ENCODE measurements at places on chromosomes 6 and 20. TPM values are rescaled to one million over a fixed set of nuclear protein-coding genes. Genes with fewer than 3 reads are reported as not detected.

GRCh38 chr20:11234181-11234580 is 560.4 kb upstream of the JAG1 start:
- no peak for ATAC-seq

DNA sequence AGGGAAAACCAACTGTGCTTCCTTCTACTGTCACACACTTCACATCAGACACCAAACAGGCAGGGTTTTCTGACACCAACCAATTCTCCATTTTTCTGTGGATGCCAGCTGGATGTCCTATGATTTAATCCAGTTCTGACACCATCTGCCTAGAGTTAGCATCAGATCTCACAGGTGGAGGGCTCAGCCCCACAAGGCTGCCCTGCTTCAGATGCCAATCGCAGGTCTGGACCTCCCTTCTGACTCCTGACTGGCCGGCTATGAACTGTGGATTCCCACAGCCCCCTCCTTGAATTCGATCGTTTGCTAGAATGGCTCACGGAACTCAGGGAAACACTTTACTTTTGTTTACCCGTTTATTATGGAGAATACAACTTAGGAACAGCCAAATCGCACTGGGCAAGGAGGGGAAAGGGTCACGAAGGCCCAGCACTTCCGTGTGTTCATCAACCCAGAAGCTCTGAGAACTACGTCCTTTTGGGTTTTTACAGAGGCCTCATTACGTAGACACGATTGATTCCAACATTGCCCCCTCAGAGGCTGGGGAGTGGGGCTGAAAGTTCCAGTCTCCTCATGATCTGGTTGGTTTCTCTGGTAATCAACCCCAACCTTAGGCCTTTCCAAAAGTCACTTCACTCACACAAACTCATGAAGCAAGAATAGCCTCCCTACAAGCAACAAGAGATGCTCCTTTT is 25.4 kb upstream of the MAS1 start:
- ATAC-seq = no peak

- ATAC-seq = peak; percentile 40
Measured at GRCh38 chr6:146990821-146991798, 213.1 kb upstream of the STXBP5 start.

GRCh38 chr6:106895703-106896040 is 78.9 kb downstream of the CD24 start:
- ATAC-seq = no peak

DNA sequence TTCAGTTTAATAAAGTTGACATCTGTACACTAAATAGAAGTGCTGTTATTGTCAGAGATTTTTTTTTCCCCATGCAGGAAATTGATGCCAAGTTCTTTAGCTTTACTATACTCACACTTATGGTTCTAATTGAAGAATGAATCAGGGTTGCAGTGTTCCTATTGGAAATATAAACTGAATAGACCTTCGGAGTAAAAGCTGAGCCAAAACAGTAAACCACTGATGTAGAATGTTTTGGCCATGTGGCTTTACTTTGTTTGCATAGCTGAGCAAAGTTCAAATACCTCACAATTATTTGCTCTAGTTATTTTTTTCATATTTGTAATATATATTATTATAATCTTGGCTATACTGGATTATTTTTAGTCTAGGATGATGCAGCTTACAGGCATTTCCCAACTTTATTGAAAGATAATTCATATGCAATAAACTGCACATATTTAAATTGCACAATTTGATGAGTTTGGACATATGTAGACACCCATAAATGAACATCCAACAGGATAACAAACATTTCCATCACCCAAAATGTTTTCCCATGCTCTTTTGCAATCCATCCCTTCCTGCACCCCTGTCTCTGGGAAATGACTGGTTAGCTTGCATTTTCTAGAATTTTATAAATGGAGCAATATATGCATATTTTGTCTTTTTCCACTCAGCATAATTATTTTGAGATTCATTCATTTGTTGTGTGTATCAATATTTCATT is 105.8 kb upstream of the NOX3 start:
- no peak for ATAC-seq

- ATAC-seq = no peak
Measured at GRCh38 chr6:121616406-121616805, 181.0 kb downstream of the GJA1 start.

GRCh38 chr6:133502441-133503335 is 261.5 kb downstream of the EYA4 start:
- ATAC-seq = peak; percentile 54

GRCh38 chr6:118012944-118013343 is 105.9 kb downstream of the SLC35F1 start:
- ATAC-seq = no peak

GRCh38 chr6:143346004-143346403 is 104.5 kb downstream of the ADAT2 start:
- ATAC-seq = no peak

- ATAC-seq = no peak
Measured at GRCh38 chr20:17228624-17229061, 1.8 kb downstream of the PCSK2 start.

GRCh38 chr6:161029195-161029809 is 37.7 kb downstream of the MAP3K4 start:
- ATAC-seq = no peak

DNA sequence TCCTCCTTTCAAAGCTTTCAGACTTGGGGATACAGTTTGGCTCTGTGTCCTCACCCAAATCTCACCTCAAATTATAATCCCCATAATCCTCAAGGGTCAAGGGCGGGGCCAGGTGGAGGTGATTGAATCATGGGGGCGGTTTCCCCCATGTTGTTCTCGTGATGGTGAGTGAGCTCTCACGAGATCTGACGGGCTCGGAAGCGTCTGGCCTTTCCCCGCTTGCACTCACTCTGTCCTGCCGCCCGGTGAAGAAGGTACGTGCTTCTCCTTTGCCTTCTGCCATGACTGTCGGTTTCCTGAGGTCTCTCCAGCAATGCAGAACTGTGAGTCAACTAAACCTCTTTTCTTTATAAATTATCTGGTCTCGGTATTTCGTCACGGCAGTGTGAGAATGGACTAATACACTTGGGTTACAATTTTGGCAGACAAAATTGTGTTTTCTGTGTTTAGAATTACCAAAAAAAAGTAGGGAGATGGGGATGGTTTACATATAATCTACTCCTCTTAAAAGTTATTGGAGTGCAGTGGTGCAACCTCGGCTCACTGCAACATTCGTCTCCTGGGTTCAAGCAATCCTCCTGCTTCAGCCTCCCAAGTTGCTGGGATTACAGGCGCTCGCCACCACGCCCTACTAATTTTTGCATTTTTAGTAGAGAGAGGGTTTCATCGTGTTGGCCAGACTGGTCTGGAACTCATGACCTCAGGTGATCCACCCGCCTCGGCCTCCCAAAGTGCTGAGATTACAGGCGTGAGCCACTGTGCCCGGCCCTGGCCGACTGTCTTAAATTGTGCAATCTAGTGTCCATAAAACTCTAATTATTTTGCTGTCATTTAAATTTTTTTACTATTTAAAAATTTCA is 33.6 kb upstream of the PXDC1 start:
- no peak for ATAC-seq

GRCh38 chr6:50986319-50986718 is 167.6 kb downstream of the TFAP2B start:
- ATAC-seq = no peak

DNA sequence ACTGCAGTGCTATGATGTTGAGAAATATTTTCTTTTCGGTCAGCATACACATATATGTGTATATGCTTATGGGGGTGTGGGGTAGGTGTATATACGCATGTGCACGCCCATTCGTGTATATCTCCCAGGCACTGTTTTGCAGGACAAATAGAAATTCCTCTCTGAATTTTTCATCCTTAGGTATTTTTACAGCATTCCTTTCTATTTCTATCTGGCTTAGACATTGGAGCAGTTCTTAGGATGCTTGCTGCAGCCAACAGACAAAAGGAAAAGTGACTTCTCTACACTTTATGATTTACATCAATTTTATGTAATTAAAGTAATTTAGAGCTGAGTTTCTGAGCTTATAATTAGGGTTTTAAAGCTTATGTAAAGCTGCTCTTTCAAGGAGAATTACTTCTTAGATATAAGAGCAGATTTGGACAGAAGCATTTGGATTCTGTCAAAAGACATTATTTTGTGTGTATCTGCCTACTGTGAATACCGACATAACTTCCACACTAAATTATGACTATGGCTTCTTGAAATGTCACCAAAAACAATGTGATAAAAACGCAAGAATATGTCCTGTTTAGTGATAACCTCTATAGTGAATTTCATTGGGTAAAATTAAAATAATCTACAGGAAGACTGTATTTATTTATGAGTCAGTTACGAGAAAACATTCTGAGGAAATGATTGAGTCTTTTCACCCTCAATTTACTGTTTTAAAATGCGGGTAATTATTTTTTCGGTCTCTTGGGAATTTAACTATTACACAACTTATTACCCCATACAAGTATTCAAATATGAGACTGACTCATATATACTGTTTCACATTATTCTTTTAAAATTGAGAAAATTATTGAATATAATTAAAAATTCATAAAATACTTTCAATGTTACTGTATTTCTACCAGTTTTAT is 21.3 kb upstream of the CEP43 start:
- ATAC-seq = no peak

GRCh38 chr20:1831606-1832005 is 63.6 kb upstream of the SIRPA start:
- no peak for ATAC-seq

DNA sequence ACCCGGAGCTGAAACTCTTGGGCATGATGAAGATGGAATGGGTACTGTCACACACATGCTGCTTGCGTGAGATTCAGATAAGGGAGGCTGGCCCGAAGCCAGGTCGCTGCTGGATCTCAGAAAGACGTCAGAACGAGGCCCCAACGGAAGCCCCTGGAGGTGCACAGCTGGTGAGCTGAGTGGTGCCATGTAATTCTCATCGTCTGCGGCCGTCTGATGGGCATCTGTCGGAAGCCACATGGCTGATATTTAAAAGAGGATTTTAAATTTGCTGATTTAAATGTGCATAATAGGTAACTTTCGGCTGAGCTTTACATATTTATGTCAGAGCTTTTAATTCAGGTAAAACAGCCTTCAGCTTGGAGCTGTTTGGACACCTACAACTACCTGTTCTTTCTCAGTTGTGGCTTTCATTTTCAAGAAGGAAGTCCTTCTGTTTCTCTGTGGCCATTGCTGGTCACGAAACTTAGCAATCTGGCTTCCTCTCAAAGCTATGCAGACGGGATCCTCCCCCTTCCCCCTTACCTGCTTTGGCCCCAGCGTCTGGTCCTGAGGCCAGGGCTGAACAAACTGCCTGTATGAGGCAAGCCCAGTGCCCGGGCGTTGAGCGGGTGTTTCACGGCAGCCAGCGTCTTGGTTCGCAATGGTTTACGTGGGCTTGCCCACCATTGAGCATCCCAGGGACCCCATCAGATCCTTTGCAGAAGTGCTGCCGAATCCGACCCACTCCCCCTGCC is 9.2 kb downstream of the SLCO4A1 start:
- no peak for ATAC-seq

GRCh38 chr6:53115741-53116140 is 32.9 kb downstream of the GCM1 start:
- ATAC-seq = no peak

DNA sequence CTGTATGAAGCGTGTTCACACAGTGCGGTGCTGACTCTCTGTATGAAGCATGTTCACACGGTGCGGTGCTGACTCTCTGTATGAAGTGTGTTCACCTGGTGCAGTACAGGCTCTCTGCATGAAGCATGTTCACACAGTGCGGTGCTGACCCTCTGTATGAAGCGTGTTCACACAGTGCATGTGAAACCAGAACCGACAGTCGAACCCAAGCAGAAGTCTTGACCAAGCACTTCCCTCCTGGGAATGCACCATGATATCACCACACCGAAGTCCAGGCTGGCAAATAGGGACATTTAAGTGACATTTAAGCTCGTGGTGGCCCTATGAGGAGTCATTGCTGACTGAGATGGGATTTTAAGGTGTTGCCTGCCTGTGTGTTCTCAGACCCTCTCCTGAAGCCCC is 11.3 kb upstream of the SERPINB1 start:
- ATAC-seq = no peak

- ATAC-seq = no peak
Measured at GRCh38 chr6:114158838-114159694, 183.8 kb downstream of the HS3ST5 start.

GRCh38 chr20:46775806-46776205 is 66.4 kb downstream of the SLC2A10 start:
- ATAC-seq = no peak

DNA sequence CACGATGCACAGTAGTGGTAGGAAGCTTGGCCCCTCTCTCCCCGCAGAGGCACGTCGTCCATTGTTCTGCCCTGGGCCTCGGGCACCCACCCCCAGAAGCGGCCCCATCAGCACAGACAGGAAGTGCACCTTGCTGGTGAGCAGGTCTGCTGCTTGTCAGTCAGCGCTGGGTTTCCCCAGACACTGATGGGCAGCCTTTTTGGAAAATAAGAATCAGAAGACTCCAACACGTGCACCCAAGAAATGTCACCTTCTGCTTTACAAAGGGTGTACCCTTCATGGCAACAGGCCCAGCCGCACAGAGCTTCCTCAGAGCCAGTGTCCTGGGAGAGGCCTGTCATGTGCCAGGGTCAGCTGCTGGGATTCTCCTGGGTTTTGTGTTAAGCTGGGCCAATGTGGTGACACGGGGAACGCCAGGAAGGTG is 34.7 kb upstream of the IRF4 start:
- no peak for ATAC-seq

The SCUBE3 gene
- total RNA-seq = 2.9 TPM

The CCND3 gene
- 12.5 TPM for total RNA-seq

The CFB gene
- total RNA-seq = 16.7 TPM

The HLA-C gene
- 121 TPM for total RNA-seq

The NMBR gene
- not detected for total RNA-seq

The CST4 gene
- total RNA-seq = not detected

The ZC2HC1B gene
- total RNA-seq = not detected

The EPHA7 gene
- total RNA-seq = 88.0 TPM

The NOL4L gene
- total RNA-seq = 22.5 TPM

The EPPIN gene
- 2.0 TPM for total RNA-seq

The TGM3 gene
- total RNA-seq = not detected

The BRPF3 gene
- total RNA-seq = 14.0 TPM

Data from motor neuron (in vitro differentiated cells).